Stimulated activated CD4-positive, alpha-beta T cell treated with anti-CD3 and anti-CD28 coated beads, TNF-alpha, amount 100 ng/mL, for 48 hours (primary cell): ENCODE measurements at places on chromosomes 3 and 15.

- no peak for DNase-seq
Observed at GRCh38 chr3:150079029-150079739, 108.5 kb upstream of the PFN2 start.

DNA sequence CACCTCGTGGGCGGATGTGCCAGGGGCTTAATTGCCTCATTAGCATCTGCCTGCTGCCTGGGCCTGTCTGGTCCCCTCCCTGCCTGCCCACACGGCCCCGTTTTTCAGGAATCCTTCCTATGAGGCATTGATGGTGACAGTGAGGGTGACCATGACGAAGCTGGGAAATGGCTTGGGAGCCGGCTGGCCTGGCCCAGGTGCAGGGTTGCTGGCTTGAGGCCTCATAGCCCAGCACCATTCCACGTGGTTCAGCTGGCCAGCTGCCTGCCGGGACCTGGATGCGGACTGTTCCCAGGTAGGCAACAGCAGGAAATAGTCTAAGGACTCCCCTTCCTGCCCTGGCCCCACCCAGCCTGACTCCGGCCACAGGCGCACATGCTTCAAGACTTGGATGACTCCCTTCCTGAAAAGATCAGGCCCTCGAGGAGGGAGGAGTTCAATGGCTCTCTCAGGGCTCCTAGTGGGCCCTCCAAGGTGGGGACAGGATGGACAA lies 8.9 kb upstream of the DUSP7 start:
- DNase-seq: no peak

- DNase-seq: no peak
Observed at GRCh38 chr3:13710251-13710650, 161.3 kb downstream of the FBLN2 start.

- DNase-seq: no peak
Observed at GRCh38 chr3:20008646-20009045, 3.4 kb downstream of the PP2D1 start.

- DNase-seq: no peak
Observed at GRCh38 chr3:55077726-55078125, 149.9 kb upstream of the LRTM1 start.

DNA sequence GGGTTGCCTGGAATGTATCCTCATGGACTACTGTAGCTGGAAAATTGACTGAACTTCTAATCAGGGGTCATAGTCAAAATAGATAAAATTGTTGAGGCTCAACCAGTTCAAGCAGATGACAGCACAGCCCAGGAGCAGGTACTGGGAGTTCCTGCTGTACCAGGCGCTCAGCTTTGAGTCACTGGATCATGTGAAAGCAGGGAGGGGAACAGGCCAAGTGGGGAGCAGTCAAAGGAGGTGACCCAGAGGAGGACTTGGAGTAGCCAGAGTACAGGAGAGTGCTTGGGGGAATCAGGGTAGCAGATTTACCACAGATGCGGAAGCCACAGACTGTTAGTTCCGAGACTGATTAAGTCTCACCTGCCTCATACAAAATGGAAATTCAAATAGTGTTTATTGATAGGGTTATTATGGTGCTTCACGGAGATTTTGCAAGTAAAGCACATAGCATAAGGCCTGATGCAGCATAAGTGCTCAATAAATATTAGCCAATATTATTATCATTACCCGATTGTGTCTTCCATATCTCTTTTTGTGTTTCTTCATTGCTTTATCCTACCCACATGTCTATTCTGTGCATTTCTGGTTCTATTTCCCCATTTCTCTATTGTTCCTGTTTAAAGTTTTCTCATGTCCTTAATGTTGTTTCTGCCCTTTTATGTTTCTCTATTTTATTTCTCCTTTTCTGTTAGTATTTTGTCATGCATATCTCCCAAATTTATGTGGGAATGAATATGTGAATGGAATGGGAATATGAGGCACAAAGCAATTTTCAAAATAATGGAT lies 369.2 kb upstream of the MCTP2 start:
- DNase-seq: no peak

DNA sequence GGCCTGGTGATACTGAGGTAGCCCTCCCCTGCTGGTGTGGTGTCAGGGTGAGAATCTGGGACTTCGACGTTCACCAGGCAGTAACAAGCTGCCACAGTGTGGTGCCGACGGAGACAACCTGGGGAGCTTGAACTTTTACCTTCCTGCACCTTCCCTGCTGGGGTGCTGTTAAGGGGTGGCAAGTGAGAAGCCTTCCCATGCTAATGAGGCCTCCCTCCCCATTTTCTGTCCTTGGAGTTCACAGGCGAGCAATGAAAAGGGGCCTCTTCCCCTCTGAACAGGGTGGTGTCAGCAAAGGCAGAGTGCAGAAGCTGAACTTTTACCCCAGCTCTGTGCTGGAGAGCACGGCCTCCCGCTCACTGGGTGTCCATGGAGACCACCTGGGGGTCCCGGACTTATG lies 13.5 kb downstream of the MAGEL2 start:
- no peak for DNase-seq
